ENCODE measurements at places on chromosomes 2 and 18.

DNA sequence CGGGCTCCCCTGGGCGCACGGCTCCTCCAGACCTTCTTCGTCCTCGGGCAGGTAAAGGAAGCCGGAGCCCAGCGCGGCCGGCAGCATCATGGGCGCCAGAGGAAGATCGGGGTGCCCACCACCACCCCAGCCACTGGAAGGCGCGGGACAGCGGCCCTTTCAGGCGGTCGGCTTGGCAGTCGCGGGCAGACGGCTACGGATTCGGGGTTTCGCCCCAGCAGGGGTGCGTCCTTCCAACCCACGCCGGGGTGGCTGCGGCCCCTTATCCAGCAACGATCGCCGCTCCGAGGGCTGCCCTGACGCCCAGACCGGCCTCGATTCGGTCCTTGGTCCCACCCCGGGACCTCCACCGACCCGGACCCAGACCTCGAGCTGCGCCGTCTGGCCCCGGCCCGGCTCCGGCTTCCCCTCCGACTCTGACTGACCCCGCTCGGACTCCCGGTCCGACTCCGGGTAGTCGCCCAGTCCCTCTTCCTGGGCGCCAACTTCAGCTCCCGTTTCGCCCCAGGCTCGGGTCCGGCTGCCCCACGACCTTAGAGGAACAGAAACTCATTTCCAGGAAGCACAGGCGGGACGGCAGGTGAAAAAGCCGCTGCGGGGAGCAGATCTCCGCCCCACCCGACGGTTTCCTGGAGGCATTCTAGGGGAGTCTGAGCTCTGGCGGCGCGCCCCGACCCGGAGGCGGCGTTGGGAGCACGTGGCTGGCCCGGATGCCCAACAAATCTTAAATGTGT, 30.2 kb upstream of the SSB start:
- DNase-seq, result peak; percentile 45

- no peak for DNase-seq
These were observed 107.1 kb downstream of the TWIST2 start for GRCh38 chr2:238954841-238955591.

DNA sequence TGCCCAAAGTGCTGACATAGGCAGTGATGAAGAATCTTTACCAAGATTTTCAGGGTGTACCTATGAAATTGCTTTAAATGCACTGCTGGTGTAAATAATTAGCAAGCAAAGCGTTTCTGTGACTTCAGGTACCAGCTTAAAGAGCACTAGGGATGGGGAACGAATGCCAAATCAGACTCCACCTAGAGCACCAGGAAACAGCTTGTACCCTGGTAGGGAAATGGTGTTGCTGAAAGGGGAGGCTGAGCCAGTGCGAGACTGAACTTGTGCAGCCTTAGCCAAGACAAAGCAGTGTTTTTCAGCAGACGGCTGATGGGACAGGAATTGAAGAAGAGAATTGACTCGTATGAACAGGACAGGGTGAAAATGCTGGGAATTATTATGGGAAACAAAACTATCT, 65.6 kb downstream of the TWSG1 start:
- no peak for DNase-seq

DNA sequence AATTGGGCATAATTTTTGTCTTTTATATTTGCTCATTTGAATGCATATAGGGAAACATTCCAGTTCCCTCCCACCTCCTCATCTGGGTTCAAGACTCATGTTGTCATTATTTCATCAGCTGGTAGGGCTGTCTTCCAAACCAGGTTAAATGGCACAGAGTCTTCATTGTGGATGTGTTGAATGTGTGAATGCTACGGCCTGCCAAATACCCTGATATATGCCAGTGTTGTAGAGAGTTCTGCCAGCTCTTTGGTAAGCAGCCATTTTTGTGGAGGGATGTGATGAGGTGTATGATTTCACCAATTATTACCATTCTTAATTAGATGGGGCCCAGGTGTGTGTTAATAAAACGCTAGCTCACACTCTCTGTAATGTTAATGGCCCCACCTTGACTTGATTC, 121.7 kb downstream of the LYPD6B start:
- DNase-seq, result no peak

DNA sequence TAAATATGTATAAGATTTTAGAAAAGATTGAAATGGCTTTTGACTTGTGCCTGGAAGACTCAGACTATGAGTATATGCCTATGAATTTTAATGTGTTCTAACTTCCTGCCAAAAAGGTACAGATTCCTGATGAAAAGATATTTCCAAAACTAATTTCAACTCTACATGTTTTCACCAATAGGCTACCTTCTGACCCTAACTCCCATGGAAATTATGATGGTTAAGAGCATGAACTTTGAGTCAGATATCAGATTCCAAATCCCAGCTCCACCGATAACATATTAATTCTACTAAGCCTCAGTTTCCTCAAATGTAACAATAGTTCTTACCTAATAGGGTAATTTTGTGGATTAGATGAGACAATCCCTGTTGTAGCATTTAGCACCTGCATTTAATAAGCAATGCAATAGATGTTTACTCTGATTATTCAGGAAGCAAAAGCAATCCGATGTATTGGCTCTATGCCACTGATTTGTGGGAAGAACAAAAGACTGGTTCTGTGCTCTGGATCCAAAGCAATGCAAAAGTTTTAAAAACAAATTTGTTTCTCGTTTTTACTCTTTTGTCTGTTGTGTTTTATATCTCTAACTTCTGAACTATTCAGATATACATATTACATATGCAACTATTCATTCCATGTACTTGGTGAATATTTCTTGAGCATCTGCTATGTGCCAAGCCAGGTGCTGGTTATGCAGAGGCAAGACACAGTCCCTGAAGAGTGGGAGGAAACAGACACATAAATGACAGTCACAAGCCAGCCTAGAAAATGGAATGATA, 115.4 kb downstream of the GATA6 start:
- no peak for DNase-seq

DNA sequence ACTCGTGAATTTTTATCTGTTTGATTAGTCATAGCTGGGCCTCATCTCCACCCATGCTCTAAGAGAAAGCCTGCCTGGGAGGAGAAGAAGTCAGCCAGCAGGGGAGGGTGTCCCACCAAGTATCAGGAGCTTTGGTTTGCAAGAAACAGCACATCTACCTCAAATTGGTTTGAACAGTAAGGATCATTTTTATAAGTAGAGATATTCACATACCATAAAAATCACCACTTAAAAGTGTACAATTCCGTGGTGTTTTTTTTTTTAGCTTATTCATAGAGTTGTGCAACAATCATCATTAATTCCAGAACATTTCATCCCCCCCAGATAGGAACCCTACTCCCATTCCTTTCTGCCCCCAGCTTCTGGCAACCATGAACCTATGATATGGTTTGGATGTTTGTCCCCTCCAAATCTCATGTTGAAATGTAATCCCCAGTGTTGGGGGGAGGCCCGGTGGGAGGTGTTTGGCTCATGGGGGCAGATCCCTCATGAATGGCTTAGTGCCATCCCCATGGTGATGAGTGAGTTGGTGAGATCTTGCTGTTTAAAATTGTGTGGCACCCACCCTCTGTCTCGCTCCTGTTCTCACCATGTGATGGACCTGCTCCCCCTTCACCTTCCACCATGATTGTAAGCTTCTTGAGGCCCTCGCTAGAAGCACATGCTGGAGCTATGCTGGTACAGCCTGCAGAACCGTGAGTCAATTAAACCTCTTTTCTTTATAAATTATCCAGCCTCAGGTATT, 36.2 kb upstream of the HS6ST1 start:
- DNase-seq, result no peak

GRCh38 chr2:17615728-17616351, 75.3 kb downstream of the VSNL1 start:
- no peak for DNase-seq

DNA sequence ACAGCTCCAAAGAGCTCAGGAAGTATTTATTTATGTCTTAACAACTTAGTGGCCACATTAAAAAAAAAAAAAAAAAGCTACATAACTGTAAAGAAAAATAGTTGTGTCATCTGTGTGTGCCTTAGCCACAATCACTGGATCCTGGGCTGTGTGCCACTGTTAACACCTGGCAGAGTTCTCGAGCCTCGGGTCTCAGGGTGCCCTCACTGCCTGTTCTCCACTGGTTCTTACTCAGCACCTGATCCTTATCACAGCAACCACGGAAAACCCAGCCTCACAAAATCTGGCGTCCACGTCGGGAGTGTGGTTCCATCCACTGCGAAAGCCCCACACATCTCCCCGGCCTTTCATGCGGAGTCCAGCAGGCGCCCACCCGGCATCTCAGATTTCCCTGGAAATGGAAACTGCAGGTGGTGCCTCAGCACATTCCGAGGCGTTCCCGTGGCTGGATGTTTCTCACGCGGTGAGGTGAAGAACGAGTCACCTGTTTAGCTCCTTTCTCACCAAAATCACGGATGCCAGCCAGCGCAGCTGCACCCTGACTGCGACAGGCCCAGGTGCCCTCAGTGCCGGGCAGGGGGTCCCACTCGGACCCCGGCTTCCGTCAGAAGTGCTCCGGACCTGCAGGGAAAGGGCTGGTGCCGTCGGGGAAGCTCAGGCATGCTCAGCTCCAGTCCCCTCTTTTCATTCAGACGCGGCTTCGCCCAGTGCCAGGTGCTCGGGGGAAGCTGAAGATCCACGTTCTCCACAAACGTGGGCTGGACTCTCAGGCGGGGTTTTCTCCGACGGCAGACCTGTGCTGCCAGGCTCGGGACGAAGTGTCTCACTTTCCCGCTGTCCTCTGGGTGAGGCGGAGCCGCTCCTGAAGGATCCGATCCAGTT, 198.7 kb upstream of the SALL3 start:
- no peak for DNase-seq

DNA sequence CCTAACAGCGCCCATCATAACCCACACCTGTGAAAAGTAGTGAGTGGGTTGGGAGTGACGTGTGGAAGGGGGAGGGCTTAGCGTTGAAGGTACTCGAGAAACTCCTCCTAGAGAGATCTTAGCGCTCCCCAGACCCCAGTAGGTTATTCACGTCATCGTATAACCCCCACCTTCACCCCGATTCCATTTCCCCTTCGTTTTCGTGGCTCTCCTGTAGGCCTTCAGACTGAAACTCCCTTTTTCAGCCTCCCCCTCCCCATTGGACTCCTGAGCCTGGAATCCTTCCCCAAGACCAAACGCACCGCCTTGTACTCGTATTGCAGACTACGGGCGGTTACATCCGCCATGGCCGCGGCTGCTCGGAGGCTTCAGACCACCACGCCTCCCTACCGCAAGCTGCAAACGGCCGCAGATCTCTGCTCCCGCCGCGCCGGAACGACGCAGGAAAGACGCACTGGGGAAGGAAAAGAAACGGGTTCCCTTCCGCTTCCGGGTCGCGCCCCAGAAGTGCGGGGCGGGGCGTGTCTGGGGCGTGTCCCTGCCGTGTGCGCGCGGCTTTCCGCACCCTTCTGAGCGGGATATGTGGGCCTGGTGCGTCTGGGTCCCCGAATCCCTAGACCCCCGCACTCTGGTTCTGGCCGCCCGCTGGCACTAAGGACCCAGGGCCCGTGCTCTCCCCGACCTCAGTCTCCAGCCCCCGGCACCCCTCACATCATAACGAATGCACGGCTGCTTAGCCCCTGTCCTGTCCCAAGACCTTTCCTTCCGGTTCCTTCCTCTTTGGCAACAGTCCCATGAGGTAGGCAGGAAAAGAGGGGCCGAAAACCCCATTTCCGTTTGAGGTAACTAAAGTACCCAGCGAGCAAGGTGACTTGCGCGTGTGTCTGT, at the start of gene SNRNP200:
SNRNP200 (minus strand) TSS at position 456 of the 888 bp plus-strand sequence; CDS start at position 347, 109 bp downstream.
- peak; percentile 96 for DNase-seq

DNA sequence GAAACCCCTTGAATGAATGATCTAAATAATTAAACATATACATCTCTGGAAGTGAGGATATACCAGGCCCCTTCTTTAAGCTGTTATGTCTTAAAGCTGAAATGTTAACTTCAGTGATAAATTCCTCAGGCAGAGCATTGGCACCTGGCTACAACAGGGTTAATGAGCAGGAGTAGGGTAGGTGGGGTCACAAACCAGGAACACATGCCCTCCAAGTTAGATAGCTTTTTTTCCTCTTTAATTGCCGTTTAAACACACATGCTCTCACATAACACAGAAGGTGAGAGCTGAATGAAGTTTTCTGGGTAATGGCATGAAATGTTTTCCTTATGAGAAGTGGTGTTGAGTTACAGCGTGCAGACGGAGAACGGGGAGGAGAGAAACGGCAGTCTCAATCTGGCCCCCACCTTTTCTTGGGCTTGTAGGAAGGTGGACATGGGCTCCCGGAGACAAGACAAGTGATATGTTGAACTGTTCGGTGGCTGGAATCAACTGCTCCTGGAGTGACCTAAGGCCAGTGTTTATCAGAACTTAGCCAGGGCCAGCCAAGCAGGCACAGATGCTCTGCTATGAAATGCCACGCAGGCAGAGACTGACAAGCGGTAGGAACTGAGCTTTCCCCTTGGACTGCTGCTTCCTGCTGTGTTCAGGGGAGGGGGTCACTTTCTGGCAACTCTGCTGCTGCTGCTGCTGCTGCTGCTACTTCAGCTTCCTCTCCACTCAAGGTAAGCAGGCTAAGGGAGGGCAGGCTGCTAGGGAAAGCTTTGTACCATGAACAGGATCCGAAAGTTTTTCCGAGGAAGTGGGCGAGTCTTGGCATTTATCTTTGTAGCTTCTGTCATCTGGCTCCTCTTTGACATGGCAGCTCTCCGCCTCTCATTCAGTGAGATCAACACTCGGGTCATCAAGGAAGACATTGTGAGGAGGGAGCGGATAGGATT, at the start of gene GALNT5:
GALNT5 (plus strand) TSS at position 394 of the 941 bp plus-strand sequence; CDS start at position 772, 378 bp downstream.
- DNase-seq, result no peak

- no peak for DNase-seq
These were observed 493.7 kb upstream of the CDH7 start for GRCh38 chr18:65257149-65257548.

- DNase-seq, result no peak
These were observed 25.9 kb upstream of the ALLC start for GRCh38 chr2:3631851-3632659.

- no peak for DNase-seq
These were observed at the start of gene CLASP1 for GRCh38 chr2:121649149-121649595. CLASP1 (minus strand) TSS chr2:121649462; CDS start chr2:121605895, 43,567 bp downstream.

- no peak for DNase-seq
These were observed 207.2 kb downstream of the LRP1B start for GRCh38 chr2:141923657-141924056.

- no peak for DNase-seq
These were observed 135.2 kb downstream of the LAMA1 start for GRCh38 chr18:6982398-6982797.

DNA sequence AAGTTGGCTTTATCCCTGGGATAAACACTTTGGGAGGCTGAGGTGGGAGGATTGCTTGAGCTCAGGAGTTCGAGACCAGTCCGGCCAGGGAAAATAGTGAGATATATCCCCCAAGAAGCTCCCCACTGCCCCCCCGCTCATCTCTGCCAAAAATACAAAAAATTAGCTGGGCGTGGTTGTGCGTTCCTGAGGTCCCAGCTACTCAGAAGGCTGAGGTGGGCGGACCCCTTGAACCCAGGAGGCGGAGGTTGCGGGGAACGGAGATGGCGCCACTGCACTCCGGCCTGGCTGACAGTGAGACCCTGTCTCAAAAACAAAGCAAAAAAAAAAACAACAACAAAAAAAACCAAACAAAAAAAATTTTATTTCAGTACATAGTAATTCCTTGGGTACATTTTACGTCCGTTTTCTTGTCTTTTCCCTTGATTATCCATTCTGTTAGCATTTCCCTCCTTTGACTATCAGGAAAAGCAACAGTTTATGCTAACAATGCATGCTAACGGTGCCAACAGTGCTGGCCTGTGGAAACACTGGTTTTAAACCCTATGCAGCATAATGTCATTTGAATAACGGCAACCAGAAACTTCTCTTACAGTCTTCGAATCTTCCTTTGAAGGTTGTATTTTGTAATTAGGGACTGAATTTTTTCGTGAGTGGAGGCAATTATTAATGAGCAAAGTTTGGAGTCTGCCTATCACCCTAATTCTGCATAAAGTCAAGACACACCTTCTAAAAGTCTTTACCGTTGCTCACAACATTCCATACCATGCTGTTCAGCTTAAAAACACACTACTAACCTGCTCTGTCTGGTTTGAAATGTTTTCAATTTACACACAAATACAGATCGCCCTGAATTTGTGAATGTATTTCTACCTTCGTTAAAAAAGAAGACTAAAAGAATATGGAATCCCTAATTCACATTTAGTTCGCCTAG, 721 bp upstream of the MIB1 start:
- no peak for DNase-seq

Data from activated T-cell treated with anti-CD3 and anti-CD28 coated beads, Interleukin-2, amount 50 U/mL, for 48 hours (primary cell).